DMS79 (cell line): ENCODE measurements at places on chromosomes 6 and 20.
A peak's percentile ranks its signal among the peaks of the same experiment; 100 is the strongest.

DNA sequence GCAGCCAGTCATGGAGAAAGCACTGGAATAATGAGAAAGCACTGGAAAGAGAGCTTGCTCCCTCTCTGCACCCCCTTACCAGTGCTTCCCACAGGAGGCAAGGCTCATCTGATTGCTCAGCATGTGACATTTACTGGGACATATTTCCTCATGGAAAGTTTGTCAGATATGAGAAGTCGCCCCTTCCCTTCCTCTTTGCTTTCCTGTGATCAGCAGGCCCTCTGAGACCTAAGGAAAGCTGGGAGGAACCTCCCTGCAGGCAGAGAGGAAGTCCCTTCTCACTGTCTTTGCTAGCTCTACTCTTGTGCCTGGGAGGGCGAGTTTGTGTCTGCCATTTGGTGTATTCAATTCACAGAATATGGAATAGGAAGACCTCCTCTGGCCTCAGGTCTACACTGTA is 283.8 kb downstream of the ALDH8A1 start:
- no peak for DNase-seq

DNA sequence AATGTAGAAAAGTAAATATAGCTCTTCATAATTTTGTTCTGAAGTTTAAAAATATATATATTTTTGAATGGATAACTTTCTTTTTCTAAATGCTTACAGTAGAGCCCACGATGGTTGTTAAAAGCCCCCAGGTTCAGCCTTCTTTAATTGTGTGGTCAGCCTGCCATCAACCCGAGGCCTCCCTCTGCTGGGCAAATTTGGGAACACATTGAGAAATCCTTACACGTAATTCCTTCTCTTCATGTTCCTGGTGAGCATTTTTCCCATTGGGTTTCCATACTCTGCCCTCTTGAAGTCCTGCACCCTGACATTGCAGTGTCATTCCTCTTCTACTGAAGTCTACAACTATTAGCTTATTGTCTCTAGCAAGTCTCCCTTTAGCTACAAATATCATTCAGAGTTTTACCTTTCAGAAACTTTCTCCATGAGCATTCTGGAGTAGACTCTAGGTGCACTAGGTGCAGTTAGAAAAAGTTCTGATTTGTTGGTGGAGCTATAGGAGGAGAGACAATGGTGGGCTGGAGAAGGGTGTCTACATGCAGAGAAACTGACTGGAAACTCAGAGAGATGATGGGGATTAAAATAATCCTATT is 40.6 kb downstream of the TRIM38 start:
- no peak for DNase-seq

- no peak for DNase-seq
Observed at GRCh38 chr6:6971369-6971768, 136.4 kb upstream of the RREB1 start.

- no peak for DNase-seq
Observed at GRCh38 chr20:3092611-3093379, 8.3 kb upstream of the AVP start.

DNA sequence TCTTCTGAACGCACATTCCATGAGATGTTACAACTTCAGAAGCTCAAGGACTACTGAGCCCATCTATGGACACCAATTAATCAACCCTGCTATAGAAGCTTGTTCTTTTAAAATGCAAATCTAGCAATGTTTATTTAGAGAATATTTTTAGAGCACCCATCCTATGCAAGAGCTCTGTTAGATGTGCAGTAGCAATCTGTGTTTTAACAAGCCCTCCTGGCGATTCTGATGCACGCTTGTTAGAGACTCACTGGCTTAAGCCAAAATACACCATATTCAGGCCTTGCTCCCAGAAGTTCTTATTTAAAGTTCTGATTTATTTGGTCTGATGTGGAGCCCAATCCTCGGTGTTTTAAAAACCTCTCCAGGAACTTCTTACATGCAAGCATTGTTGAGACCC is 21.1 kb upstream of the ARG1 start:
- DNase-seq: no peak

DNA sequence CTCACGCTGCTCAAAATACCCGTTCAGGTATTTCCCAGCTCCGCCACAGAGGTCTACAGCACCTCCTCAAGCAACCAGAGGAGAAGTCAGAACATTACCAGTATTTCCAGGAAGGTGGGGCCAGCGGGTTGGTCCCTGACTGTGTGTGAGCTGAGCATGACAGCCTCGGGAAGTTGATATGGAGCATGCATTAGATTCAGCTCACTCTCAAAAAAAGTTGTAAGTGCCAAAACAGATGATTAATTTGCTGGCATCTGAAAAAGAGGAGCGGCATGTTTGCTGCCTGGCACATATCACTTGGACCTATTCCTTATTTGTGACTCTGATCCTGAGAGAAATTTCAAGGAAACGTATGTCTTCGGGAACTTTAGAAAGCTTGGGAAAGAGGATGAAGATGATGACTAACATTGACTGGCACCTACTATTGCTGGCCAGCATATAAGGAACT is 32.3 kb downstream of the ELOVL2 start:
- no peak for DNase-seq

DNA sequence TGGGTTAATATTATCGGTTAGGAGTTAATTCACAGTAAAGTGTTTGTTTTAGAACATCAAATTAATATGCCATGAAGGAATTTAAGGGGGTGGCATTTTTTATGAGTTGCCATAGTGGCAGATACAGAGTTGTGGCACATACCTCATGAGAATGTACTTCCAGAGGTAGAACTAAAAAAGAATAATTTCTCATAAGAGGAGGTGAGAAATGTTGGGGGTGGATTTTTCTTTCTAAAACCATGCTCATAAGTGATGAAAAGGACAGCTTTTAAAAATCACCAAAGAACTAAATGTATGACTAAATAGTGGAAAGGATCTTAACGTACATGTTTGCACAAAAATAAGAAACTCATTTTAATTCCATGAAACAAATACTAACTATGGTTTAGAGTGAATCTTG is 58.7 kb downstream of the SHLD1 start:
- no peak for DNase-seq

- no peak for DNase-seq
Observed at GRCh38 chr6:148736774-148737412, 9.9 kb upstream of the UST start.

DNA sequence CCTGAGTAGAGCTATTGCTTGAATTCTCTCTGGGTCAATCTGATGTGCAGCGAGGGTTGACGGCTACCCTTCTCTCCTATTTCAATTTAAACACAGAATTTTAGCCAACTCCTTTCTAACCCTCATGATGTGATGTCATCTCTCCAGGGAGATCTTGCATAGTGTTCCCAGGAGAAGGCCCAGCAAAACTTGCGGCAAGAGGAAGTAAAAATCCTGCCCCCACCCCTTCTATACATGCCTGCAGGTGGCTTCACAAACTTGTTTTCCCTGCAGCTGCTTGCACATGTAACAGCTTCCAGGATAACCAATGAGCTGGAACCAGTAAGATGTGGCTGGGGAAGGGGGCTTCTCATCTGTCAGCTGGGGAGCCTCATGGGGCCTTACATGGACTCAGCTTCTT is 169.3 kb upstream of the CDH4 start:
- no peak for DNase-seq

- no peak for DNase-seq
Observed at GRCh38 chr20:2156666-2157624, 55.3 kb downstream of the STK35 start.

DNA sequence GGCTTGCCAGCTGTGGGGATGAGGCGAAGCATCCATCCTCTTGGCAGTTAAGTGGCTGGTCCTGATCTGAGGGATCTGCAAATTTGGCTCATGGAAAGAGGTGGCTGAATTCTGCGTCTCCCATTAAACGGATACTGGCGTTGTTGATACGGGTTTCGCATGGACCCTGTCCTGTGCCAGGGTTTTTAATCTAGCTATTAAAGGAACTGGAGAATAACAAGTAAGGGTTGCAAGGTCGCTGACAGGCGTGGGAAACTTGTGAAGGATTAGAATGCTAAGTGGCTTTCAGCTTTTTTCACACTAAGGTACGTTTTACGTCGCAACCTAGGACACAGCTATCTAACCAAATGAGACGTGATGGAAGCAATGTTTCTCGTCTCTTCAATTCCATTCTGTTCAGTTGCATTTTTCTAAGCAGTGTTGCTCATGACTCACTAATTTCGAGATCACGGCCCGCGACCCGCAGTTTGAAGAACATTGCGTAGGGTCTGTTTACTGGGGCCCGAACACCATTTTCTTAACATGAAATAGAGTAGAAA is 852 bp downstream of the GMNN start:
- DNase-seq: peak; percentile 60

- DNase-seq: peak; percentile 61
Observed at GRCh38 chr20:5191829-5192569, 65.2 kb downstream of the CDS2 start.

DNA sequence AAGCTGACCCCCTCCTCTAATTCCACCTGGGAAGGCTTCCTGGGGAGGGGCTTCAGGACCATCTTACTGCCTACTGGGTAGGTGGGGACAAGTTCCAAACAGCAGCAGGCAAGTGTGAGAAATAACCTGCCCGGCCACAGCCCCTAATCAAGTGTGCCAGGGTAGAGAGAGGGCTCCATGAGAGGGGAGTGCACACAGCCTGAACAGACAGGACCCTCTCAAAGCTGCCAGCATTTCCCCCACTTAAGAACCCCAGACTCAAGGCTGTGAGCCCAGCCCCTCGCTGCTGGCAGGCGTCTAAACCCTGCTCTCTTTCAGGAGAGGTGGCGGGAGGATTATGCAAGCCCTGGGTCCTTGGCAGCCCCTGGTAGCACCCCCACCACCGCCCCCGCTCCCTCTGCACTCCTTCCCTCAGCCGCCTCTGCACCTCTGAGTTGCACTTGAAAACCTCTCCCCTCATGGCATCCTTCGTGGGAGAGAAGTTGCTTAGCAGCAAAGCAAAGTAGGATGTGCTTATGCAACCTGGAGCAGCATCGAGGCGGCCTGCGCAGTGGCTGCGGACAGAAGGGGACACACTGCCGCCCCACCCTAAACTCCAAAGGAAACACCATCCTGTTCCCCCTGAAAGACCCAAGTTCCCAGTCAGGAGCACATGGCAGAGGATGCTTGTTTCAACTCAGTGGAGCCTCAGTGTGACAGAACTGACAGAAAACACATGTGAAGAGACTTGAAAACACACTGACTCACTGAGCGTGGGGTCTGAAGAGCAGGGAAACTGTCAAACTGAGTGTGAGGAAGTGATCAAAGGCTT is 10.5 kb downstream of the DDRGK1 start:
- DNase-seq: no peak

GRCh38 chr20:61890210-61890609 is 175.5 kb downstream of the TAF4 start:
- DNase-seq: no peak

GRCh38 chr6:86937219-86938079 is at the start of gene HTR1E:
Gene HTR1E, plus strand, starts transcription at chr6:86937528. Its CDS starts 77,807 bp downstream, at chr6:87015335.
- no peak for DNase-seq

GRCh38 chr20:12074111-12074655 is 156.5 kb downstream of the BTBD3 start:
- DNase-seq: no peak

DNA sequence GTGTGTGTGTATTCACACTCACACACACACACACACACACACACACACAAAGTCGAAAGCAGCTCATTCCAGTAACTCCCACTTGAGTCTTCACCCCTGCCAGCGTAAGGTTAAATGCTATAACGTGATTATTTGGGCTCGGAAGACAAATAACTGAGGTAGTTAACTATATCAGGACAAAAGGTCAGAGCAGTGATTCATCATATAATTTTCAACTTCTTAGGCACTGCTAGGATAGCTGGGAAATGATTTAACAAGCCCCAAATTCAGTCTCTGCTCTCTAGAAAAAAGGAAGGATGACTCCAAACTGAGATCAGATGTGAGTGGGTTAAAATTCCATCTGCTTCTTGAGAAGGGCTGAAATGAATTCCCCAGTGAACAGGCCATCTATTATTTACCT is 30.7 kb downstream of the HDGFL1 start:
- DNase-seq: no peak

DNA sequence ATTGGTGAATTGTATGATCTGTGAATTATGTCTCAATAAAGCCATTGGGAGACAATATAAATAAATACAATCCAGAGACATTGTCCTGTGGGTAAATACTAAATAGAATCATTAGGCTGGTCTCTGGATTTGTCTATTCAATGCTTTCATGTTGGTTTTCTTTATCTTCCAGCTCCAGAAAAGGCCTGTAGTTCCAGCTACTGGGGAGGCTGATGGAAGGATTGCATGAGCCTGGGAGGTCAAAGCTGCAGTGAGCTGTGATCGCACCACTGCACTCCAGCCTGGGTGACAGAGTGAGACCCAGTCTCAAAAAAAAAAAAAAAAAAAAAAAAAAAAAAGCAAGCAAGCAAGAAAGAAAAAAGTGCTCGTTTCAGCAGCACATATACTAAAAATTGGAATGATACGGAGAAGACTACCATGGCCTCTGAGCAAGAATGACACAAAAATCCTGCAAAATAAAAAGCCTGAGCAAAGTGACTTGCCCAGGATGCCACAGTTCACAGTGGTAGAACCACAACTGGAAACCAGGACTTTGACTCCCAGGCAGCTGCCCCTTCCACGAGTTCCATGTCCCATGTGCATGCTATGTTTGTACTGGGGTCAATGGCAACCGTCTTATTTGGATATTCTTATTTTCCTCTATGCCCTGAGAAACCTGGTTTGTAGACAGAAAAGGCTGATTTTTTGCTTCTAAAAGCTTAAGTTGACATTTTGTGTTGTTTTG is 33.6 kb upstream of the GMPR start:
- no peak for DNase-seq

DNA sequence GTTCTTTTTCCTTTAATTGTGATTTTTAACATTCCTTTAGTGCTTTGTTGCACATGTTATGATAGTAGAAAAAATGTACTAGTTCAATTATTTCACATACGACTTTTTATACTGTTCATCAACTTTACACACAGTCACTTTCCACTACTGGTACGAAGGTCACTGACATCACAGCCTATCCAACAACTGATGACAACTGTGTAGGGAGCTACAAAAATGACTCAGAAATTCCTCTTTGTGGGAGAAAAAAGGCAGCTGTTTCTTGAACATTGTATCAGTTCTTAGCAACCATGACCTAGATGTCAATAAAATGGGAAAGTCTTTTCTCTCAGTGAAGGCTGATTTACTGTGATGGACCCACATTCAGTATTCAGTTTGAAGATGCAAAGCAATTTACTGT is 7.0 kb upstream of the ID4 start:
- DNase-seq: no peak

GRCh38 chr6:54900666-54901065 is 54.1 kb downstream of the FAM83B start:
- no peak for DNase-seq
